ENCODE measurements at places on chromosomes 12 and 14. TPM values are rescaled to one million over a fixed set of nuclear protein-coding genes. Genes with fewer than 3 reads are reported as not detected.

- no peaks in the 10 kb centered on the region for H3K4me1 ChIP-seq
- no peak overlapping the region for H3K4me3 ChIP-seq
- no peaks in the 10 kb centered on the region for H3K36me3 ChIP-seq
- no peaks in the 10 kb centered on the region for H3K27me3 ChIP-seq
These were observed 175.2 kb upstream of the GRIN2B start for GRCh38 chr12:14156606-14157005.

DNA sequence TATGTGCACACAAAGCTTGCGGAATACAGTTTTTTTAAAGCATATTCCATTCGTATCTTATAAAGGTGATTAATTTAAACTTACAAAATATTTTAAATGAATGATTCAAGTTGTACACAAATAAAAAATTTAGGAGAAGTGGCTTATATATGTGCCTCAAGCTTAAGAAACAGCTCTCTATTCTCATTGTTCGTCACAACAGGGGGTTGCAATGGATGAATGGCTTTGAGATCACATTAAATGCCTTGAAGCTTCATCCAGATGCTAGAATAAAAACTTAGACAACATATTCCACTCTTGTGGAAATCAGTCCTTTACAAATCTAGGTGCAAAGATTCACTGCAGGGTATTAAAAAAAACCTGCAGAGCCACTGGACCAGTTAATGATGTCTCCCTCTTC lies 303.9 kb upstream of the LRFN5 start:
- H3K4me1 ChIP-seq = no peaks in the 10 kb centered on the region
- no peak overlapping the region for H3K27ac ChIP-seq
- H3K36me3 ChIP-seq = no peaks in the 10 kb centered on the region

DNA sequence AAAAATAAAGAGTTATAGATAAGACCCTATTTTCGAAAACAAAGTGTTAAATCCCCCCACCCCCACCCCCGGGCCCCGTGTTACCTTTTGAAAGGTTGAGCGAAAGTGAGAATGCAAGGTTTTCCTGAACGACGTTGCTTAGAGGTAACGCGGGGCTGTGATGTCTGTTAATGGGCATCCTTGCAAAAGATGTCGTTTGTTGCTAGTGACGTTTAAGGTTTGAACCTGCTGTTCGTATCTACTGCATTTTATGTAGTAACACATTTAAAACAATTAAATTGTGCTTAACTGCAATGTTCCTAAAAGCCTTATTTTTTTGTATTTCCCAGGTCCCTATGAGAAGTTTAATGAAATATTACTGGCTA lies 1.2 kb downstream of the CPSF6 start:
- H3K4me1 ChIP-seq = peaks cover 17% of the 10 kb centered on the region
- H3K27me3 ChIP-seq = no peaks in the 10 kb centered on the region
- DNase-seq = peak; percentile 53
- peak overlapping the region; percentile 87 for H3K4me3 ChIP-seq

DNA sequence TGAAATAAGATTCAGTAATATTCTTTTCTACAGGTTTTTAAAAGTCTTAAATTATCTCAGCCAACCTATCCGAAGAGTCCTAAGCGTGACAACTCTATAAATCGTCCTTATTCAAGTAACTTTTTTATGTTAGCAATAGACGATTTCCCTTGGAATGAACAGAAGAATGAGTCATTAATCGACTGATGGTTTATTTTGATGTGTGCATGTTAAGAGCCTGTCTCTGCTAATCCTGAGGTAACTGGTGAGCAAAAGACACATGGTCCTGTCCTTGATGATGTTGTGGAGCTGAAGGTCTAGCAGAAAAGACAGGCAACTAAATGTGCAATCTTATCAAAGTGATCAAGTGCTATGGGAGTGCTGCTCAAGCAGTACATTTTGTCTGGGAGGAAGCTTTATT lies 80.4 kb downstream of the DAAM1 start:
- no peak overlapping the region for H3K27ac ChIP-seq
- peaks cover 14% of the 10 kb centered on the region for H3K36me3 ChIP-seq
- no peak for DNase-seq
- peaks cover 17% of the 10 kb centered on the region for H3K4me1 ChIP-seq
- H3K4me3 ChIP-seq = no peak overlapping the region
- no peaks in the 10 kb centered on the region for H3K27me3 ChIP-seq

- DNase-seq = no peak
- no peaks in the 10 kb centered on the region for H3K36me3 ChIP-seq
- no peaks in the 10 kb centered on the region for H3K4me1 ChIP-seq
These were observed 19.8 kb upstream of the AMN start for GRCh38 chr14:102902523-102903247.

DNA sequence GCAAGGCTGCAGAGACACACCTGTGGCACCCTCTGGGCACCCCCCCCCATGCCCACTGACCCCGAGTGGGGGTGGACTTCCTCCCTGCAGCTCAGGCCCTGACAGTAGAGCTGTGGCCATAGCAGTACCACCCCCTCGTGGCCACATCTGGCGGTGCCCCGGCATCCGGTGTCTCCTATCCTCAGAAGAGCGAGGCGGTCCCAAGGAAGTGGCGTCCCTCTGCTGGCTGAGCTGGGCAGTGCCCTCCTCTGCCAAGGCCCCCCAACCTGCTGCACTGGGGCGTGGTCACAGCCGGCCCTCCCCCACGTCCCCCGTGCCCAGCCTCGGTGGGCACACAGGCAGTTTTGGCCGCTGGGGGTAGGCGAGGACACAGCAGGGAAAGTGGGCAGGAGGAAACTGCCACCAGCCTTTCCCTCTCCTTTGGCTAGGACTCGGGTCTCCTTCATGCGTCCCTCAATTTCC lies 6.0 kb upstream of the SLC6A12 start:
- H3K27ac ChIP-seq = no peak overlapping the region
- peaks cover 32% of the 10 kb centered on the region for H3K27me3 ChIP-seq
- no peak overlapping the region for H3K4me3 ChIP-seq
- H3K36me3 ChIP-seq = no peaks in the 10 kb centered on the region
- peak; percentile 83 for DNase-seq
- H3K4me1 ChIP-seq = no peaks in the 10 kb centered on the region

GRCh38 chr12:1104088-1104800 lies 113.2 kb downstream of the ERC1 start:
- no peak overlapping the region for H3K4me3 ChIP-seq
- H3K36me3 ChIP-seq = no peaks in the 10 kb centered on the region
- no peaks in the 10 kb centered on the region for H3K27me3 ChIP-seq
- no peak overlapping the region for H3K27ac ChIP-seq
- H3K4me1 ChIP-seq = no peaks in the 10 kb centered on the region
- DNase-seq = no peak

- no peaks in the 10 kb centered on the region for H3K27me3 ChIP-seq
- H3K4me3 ChIP-seq = no peak overlapping the region
- no peaks in the 10 kb centered on the region for H3K4me1 ChIP-seq
- no peak overlapping the region for H3K27ac ChIP-seq
- no peaks in the 10 kb centered on the region for H3K36me3 ChIP-seq
These were observed 7.0 kb downstream of the POU6F1 start for GRCh38 chr12:51210690-51211395.

DNA sequence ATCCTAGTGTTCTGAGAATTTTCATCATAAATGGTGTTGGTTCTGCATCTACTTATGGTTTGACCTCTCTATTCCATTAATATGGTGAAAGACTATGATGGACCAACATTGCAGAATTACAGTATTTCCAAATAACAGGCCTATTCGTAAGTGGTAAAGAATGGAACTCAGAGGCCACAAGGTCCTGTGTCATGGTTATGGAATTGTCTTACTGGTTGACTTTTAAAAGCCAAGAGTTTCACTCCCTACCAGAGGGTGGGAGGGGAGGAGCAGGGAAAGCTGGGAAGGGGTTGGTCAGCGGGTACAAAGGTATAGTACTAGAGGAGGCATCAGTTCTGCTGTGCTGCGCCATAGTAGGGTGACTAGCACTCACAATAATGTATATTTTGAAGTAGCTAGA lies 153.4 kb downstream of the TMEM132D start:
- no peak overlapping the region for H3K4me3 ChIP-seq
- H3K27ac ChIP-seq = no peak overlapping the region
- DNase-seq = no peak
- no peaks in the 10 kb centered on the region for H3K36me3 ChIP-seq

DNA sequence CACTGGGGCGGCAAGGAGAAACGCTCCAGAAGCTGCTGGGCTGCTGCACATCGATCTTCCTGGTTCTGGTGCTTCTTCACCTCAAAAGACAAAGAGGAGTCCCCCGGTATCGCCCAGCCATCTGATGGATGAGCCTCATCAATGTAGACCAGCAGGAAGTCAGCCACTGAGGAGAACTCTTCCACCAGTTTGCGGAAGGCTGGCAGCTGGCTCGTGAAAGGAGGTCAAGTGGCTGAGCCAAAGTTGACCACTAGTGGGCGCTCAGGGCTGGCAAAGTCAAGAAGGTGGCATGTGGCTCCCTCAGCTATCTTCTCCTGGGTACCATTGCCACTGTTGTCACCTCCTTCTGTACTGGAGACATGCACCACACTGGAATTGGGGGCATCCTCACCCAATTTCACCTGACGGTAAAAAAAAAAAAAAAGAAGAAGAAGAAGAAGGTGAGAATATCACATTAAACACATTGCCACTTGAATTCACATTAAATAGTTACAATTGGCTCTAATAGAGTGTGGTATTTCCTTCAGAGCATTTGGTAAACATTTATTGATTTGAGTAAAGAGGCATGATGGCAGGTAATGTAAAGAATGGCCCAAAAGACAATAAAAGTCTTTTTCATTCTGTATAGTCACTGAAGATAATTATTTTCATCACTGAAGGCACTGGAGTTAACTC lies 8.3 kb downstream of the DIO2 start:
- no peak for DNase-seq
- no peak overlapping the region for H3K4me3 ChIP-seq
- H3K27ac ChIP-seq = no peak overlapping the region
- H3K27me3 ChIP-seq = no peaks in the 10 kb centered on the region
- H3K4me1 ChIP-seq = no peaks in the 10 kb centered on the region

DNA sequence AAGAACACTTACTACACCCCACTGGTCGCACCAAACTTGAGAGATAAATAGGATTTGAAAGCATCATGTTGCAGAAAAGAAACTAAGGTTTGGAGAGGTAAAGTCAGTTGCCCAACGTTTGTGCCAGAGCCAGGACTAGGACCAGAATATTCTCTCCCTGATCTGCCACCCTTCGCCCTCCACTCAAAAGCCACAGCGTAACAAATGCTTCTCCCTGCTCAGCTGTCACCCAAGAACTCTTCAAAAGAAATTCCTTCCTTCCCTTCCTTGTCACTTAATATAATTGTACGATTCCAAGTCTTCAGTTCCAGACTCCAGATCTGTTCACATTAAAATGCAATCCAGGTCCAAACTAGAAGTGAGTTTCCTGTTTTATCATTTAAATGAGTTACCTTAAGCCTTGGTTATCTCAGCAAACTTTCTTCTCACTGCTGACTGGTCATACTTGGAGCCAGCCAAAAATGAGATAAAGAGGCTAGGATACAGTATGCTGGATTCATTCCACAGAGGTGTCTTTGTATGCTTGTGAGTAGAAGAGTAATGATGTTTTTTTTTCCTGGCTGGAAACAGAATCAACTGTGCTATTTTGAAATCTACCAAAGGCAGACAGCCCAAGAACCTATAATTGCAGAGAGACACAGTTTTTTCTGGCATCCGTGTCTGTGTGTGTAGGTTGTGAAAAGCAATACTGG lies 12.8 kb upstream of the PPFIBP1 start:
- no peak overlapping the region for H3K4me3 ChIP-seq
- H3K27me3 ChIP-seq = no peaks in the 10 kb centered on the region
- H3K27ac ChIP-seq = no peak overlapping the region

DNA sequence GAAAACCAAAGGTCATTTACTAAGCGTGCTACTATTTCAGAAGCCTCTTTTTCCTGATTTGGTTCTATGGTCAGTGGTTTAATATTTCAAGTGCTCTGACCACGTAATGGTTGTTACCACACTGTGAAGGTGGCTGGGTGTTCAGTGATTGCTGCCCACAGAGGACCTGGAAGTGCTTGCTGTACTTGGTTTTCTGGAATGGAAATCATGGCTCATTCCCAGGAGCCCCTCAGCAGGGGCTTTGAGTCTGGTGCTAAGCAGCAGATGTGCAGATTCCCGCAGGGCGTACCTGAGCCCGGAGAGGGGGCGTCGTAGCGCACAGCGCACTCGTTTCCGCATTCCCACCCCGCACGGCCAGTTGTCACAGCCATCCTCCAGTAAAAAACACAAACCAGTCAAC lies 50.5 kb downstream of the TRAF3 start:
- DNase-seq = no peak
- H3K27me3 ChIP-seq = no peaks in the 10 kb centered on the region

GRCh38 chr14:63383776-63384367 lies 65.1 kb upstream of the GPHB5 start:
- H3K4me3 ChIP-seq = no peak overlapping the region
- peaks cover 32% of the 10 kb centered on the region for H3K36me3 ChIP-seq
- H3K27me3 ChIP-seq = no peaks in the 10 kb centered on the region
- no peaks in the 10 kb centered on the region for H3K4me1 ChIP-seq
- no peak overlapping the region for H3K27ac ChIP-seq

The BHLHE41 gene
- total RNA-seq = 1.6 TPM

The PPFIA2 gene
- total RNA-seq = not detected

DNA sequence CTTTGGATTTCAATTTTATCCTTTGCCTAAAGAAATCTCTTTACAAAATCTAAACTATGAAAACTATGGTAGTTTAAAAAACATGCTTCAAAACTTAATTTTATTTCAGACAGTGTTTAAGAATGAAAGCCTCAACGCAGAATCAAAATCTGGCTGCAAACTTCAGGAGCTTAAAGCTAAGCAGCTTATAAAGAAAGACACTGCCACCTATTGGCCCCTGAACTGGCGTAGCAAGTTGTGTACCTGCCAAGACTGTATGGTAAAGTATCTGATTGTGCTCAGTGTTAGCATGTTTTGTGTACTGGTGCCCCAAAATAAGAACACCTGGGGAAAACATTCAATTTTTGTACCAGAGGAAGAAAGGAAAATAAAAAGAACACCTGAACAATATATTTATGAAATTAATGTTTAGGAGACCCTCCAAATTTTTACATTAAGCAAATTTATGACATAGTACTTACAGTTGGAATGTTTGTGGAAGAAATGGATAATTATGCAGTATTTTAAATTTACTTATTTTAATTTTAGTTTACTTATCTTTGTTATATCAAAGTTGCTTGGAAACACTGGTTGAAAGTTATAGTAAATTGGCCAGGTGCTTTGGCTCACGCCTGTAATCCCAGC lies 12.2 kb downstream of the UBR7 start:
- DNase-seq = peak; percentile 75
- no peaks in the 10 kb centered on the region for H3K27me3 ChIP-seq
- no peak overlapping the region for H3K27ac ChIP-seq
- no peaks in the 10 kb centered on the region for H3K4me1 ChIP-seq
- H3K4me3 ChIP-seq = no peak overlapping the region

GRCh38 chr14:106691601-106692291 lies 1165.4 kb downstream of the TMEM121 start:
- H3K4me3 ChIP-seq = no peak overlapping the region
- no peaks in the 10 kb centered on the region for H3K4me1 ChIP-seq
- DNase-seq = peak; percentile 0
- H3K27ac ChIP-seq = no peak overlapping the region
- no peaks in the 10 kb centered on the region for H3K36me3 ChIP-seq
- no peaks in the 10 kb centered on the region for H3K27me3 ChIP-seq

DNA sequence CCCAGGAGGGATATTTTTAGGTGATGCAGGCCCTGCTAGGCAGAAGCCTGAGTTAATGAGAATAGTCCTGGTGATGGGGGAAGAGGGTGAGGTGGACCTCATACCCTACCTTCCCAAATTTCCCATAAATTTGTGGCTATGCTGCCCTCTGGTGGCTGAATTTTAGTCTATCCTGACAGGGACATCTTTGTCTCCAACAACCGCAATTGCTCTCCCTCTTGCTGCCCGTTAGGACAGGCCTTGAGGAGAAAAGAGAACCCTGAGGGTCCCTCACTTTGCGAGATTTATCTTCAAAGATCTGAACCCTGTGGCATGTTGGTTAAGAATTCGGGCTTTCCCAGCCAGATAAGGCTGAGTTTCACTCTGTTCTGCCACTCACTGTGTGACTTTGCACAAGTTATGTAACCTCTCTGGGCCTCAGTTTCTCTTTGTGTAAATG lies 9.8 kb upstream of the ZNF385A start:
- no peaks in the 10 kb centered on the region for H3K4me1 ChIP-seq
- peak; percentile 72 for DNase-seq
- peak overlapping the region; percentile 8 for H3K27ac ChIP-seq
- H3K4me3 ChIP-seq = no peak overlapping the region
- peaks cover 52% of the 10 kb centered on the region for H3K36me3 ChIP-seq
